ENCODE measurements at places on chromosomes 4 and X. TPM values are rescaled to one million over a fixed set of nuclear protein-coding genes. Genes with fewer than 3 reads are reported as not detected.

The HSFX2 gene
- not detected for total RNA-seq

The PDE6B gene
- 1.5 TPM for total RNA-seq

The EXOSC9 gene
- total RNA-seq, result 15.2 TPM

The SHOX gene
- total RNA-seq, result not detected

The PITX2 gene
- 1.1 TPM for total RNA-seq

The NIPAL1 gene
- total RNA-seq, result 54.8 TPM

The EREG gene
- 21.4 TPM for total RNA-seq

The HDX gene
- total RNA-seq, result 0.42 TPM

The ZCCHC12 gene
- total RNA-seq, result not detected

The CLGN gene
- 0.08 TPM for total RNA-seq

The MAGEA2B gene
- not detected for total RNA-seq

The FRAS1 gene
- total RNA-seq, result 3.0 TPM

The AKAP14 gene
- total RNA-seq, result not detected

The IL2RG gene
- total RNA-seq, result 19.8 TPM

The SSX1 gene
- not detected for total RNA-seq

The REPS2 gene
- 9.3 TPM for total RNA-seq

The HELT gene
- total RNA-seq, result 8.7 TPM

The CT47B1 gene
- not detected for total RNA-seq

The DLG3 gene
- total RNA-seq, result 26.1 TPM

The MGARP gene
- total RNA-seq, result not detected

The MAGEE2 gene
- total RNA-seq, result 1.9 TPM

The SLC4A4 gene
- total RNA-seq, result 0.46 TPM

The SAGE1 gene
- total RNA-seq, result not detected

The MND1 gene
- not detected for total RNA-seq

The SSR4 gene
- 90.2 TPM for total RNA-seq

The CLDN22 gene
- not detected for total RNA-seq

The PRRG1 gene
- 5.5 TPM for total RNA-seq

The ANOS1 gene
- 7.0 TPM for total RNA-seq

The DRP2 gene
- 0.08 TPM for total RNA-seq

The DSPP gene
- total RNA-seq, result not detected

The RTL9 gene
- 0.30 TPM for total RNA-seq

The IL13RA1 gene
- 24.5 TPM for total RNA-seq

The MAGEB1 gene
- total RNA-seq, result not detected

The SATL1 gene
- total RNA-seq, result not detected

The UGT2B17 gene
- total RNA-seq, result not detected

The PAGE4 gene
- not detected for total RNA-seq

The GC gene
- total RNA-seq, result not detected

The SULT1B1 gene
- 0.10 TPM for total RNA-seq

The PNCK gene
- total RNA-seq, result 2.1 TPM

The ADGRG2 gene
- total RNA-seq, result 0.62 TPM

The BMX gene
- 1.6 TPM for total RNA-seq

The CTAG1A gene
- total RNA-seq, result not detected

The SORCS2 gene
- total RNA-seq, result 1.1 TPM

The PAGE2 gene
- total RNA-seq, result not detected

The F8A2 gene
- total RNA-seq, result not detected

The SOD3 gene
- total RNA-seq, result 48.3 TPM

The CLIC2 gene
- total RNA-seq, result 12.7 TPM

The ARHGAP4 gene
- 14.8 TPM for total RNA-seq

The SHROOM2 gene
- total RNA-seq, result 7.4 TPM

The ARAP2 gene
- total RNA-seq, result 136 TPM

The LDOC1 gene
- 11.1 TPM for total RNA-seq

The TLR10 gene
- total RNA-seq, result 0.21 TPM

The GAGE12F gene
- not detected for total RNA-seq

The CCDC160 gene
- total RNA-seq, result 0.42 TPM

The UGT8 gene
- 1.7 TPM for total RNA-seq

The GAB1 gene
- total RNA-seq, result 36.6 TPM

The PRDM8 gene
- 1.4 TPM for total RNA-seq

The PABPC4L gene
- total RNA-seq, result 0.54 TPM

The HTN1 gene
- total RNA-seq, result not detected

The TBX22 gene
- not detected for total RNA-seq

All from lower leg skin (tissue), 4 donors.